ENCODE measurements at places on chromosomes 5 and 9.

DNA sequence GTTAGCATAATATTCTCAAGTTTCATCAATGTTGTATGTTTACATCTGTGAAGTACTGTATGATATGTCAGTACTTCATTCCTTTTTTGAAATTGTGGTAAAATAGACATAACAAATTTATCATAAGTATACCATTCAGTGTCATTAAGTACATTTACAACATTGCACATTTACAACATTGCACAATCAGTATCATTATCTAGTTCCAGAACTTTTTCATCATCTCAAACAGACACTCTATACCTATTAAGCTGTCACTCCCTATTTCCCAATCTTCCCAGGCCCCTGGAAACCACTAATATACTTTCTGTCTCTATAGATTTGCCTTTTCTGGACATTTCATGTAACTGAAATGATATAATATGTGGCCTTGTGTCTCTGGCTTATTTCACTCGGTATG is 75.1 kb upstream of the ATG10 start:
- no peak for DNase-seq

- no peak for DNase-seq
Observed at GRCh38 chr5:142521706-142522105, 164.2 kb downstream of the FGF1 start.

- no peak for DNase-seq
Observed at GRCh38 chr9:13278023-13278367, 1.5 kb downstream of the MPDZ start.

- no peak for DNase-seq
Observed at GRCh38 chr5:6373081-6373846, 5.1 kb downstream of the MED10 start.

- DNase-seq = no peak
Observed at GRCh38 chr9:30964332-30964731, 1420.1 kb upstream of the ACO1 start.

All from Calu3 (cell line).